ENCODE measurements at places on chromosomes 12 and 14. TPM values are rescaled to one million over a fixed set of nuclear protein-coding genes. Genes with fewer than 3 reads are reported as not detected.

The KLHL33 gene
- total RNA-seq = not detected

The PAX9 gene
- total RNA-seq = not detected

The RNASE3 gene
- total RNA-seq = not detected

The GTF2H3 gene
- total RNA-seq = 32.4 TPM

The AMN gene
- total RNA-seq = 2.5 TPM

The TBK1 gene
- 37.3 TPM for total RNA-seq

The GLI1 gene
- total RNA-seq = 0.50 TPM

The CFAP54 gene
- 11.3 TPM for total RNA-seq

The NDRG2 gene
- 0.35 TPM for total RNA-seq

The SPIC gene
- not detected for total RNA-seq

The TMEM52B gene
- 6.9 TPM for total RNA-seq

The KCNA5 gene
- not detected for total RNA-seq

The OTOGL gene
- total RNA-seq = under 0.01 TPM

The GLS2 gene
- 1.6 TPM for total RNA-seq

The LMNTD1 gene
- total RNA-seq = not detected

The KRT83 gene
- not detected for total RNA-seq

The TMTC2 gene
- 4.7 TPM for total RNA-seq

All from renal cortical epithelial cell (primary cell).